ENCODE measurements at places on chromosomes 5 and 9.
A peak's percentile ranks its signal among the peaks of the same experiment; 100 is the strongest.

- peak; percentile 53 for DNase-seq
These were observed 51.1 kb downstream of the C9orf152 start for GRCh38 chr9:110156902-110157301.

DNA sequence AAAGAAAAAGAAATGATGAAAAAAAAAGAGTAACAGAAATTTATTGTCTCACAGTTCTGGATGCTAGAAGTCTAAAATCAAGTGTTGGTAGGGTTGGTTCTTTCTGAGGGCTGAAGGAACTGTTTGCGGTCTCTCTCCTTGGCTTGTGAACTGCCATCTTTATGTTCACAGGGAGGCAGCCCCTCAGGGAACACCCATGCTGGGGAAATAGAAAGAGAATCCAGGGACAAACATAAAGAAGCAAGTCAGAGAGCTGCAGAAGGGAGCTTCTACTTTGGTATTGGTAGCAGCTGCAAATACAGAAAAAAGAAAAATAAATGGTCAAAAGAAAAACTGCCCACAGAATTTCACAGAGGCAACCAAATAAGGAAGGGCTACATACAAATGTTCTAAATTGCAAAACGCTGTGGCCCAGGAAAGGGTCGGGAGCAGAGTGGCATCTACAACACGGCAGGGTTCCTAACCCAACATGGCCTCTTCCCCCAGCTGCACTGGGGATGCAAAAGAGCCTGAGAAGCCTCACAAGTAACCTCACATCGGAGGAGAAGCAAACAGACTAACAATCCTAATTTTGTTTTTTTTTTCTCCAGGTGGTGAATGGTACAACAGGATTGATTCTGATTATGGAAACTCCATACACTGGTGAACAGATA, 37.4 kb downstream of the ELOVL7 start:
- DNase-seq: no peak

- no peak for DNase-seq
These were observed 51.8 kb downstream of the NDST1 start for GRCh38 chr5:150559701-150560100.

DNA sequence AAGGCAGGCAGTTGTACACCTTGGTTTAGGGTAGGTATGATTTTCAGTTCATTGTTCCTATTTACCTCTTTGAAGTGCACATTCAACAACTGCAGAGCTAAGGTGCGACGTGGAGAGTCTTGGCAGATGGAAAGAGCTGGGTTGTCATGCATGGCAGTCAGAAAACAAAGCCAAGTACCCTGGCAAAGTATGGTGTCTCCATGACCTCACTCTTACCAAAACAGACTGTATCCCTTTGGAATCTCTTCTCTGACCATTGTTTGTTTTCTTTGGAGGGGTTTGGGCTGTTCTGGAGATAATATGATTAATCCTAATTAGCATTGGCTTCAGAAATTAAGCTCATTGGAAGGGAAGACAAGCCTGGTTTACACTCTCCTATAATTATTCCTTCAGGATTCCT, 665.7 kb downstream of the DNAH5 start:
- no peak for DNase-seq

- no peak for DNase-seq
These were observed 56.7 kb upstream of the FST start for GRCh38 chr5:53423724-53424123.

DNA sequence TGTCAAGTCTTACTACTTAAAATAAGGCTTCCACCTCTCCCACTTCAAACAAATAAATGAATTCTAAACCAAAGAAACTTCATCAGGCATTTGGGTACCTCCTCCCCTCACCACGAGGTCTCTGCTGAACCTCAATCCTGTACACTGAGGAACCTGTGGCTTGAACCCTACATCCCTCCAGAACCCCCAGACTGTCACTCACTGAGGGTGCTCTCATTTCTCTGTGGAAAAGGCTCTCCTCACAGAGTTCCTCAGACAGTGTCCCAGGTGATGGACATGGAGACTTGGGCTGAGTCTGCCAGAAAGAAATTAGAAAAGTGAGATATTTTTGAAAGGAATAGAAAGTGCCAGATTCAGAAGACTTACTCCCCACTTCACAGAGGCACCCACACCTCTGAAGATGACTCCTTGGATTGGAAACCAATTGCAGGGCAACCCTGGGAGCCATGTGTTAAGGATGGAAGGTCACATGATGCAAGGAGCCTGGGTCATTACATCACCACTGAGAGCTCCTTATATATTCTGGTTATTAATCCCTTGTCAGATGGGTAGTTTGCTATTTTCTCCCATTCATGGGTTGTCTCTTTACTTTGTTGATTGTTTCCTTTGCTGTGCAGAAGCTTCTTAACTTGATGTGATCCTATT, 19.8 kb downstream of the MLANA start:
- DNase-seq: no peak

Data from CD4-positive, alpha-beta T cell treated with Interleukin-12 subunit alpha and Interleukin-12 subunit beta, for 1 hour (primary cell).